Stimulated activated CD8-positive, alpha-beta memory T cell treated with anti-CD3 and anti-CD28 coated beads, Interleukin-7, amount 100 ng/mL, for 1 hour (primary cell): ENCODE measurements at places on chromosomes 16 and 17.
A peak's percentile ranks its signal among the peaks of the same experiment; 100 is the strongest.

- no peak for DNase-seq
Observed at GRCh38 chr16:50121278-50121677, 31.8 kb upstream of the TENT4B start.

GRCh38 chr16:58502217-58502921 is 2.4 kb downstream of the NDRG4 start:
- DNase-seq: no peak

GRCh38 chr17:17078832-17079231 is 36.6 kb downstream of the MPRIP start:
- DNase-seq: no peak

GRCh38 chr16:57384248-57385070 is 12.2 kb downstream of the CX3CL1 start:
- DNase-seq: no peak

DNA sequence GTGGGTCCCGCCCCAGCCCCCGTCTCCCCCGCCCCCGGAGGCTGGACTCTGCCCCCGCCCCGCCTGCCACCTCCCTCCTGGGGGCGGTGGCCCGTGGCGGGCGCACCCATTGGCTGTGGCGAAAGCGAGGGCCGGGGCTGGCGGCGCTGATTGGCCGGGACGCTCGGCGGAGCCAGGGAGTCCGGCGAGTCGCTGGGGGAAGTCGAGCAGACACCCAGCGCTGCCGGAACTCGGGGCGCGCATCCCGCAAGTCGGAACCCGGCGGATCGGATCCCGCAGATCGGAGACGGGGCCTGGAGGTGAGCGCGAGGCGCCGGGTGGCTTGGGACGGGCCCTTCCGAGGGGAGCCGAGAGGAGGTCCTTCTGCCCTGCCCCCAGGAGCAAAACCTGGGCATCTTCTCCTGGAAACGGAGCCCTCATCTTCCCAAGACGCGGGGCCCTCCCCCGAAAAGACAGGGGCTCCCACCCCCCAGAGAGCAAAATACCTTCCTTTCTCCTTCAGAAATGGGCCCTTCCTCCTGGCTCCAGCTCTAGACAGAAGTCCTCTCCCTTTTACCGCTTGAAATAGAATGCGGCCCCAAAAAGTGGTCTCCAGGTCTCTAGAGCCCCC is at the start of gene ABAT:
Gene ABAT, plus strand, starts transcription at position 205 of the 610 bp plus-strand sequence. CDS start 61,123 bp downstream, outside the sequence.
- DNase-seq: peak; percentile 81

GRCh38 chr16:62966626-62967025 is 930.4 kb upstream of the CDH8 start:
- DNase-seq: no peak

- DNase-seq: no peak
Observed at GRCh38 chr16:84648595-84649510, 542 bp downstream of the KLHL36 start.

GRCh38 chr17:30450125-30451027 is 26.8 kb upstream of the GOSR1 start:
- DNase-seq: no peak

DNA sequence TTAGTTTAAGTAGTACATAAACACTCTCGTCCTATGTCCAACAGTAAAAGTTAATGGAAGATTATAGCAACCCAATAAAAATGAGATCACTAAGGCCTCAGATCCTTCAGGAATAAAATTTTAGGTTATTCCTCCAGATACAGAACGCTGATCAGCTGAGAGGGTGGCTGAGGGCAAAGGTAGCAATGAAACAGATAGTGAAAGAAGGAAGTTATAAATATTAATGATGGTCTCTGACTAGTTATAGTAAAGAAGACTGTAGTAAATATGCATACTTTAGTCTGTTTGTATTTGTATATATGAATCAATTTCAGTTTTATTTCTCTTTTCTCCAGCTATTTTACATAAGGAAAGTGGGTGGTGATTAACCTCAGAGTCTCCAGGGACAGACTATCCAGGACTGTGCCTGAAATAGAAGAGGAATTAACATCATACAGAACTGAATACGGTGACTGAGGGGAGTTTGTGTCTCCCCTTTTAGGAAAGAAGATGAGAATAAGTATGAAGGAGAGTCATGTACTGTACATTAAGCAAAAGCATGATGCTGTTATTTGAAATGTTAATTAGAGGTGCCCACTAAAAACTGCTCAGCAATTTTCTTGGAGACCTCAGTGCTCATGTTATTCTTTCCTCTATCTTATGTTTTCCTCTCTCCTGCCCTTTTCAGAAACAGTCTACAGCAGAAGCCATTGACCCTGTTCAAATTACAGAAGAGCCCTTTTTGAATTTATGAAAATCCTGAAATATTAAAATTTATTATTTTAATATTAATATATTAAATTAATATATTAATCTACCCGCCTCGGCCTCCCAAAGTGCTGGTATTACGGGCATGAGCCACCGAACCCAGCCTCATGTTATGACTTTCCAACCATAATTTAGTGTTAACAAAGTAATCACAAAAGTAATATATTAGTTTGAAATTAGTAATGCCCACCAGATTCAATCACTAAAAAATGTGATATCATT is 36.5 kb upstream of the DHRS7B start:
- no peak for DNase-seq

- DNase-seq: no peak
Observed at GRCh38 chr16:85586380-85587104, 26.6 kb upstream of the GSE1 start.

GRCh38 chr16:72848759-72849664 is 198.9 kb downstream of the ZFHX3 start:
- no peak for DNase-seq

DNA sequence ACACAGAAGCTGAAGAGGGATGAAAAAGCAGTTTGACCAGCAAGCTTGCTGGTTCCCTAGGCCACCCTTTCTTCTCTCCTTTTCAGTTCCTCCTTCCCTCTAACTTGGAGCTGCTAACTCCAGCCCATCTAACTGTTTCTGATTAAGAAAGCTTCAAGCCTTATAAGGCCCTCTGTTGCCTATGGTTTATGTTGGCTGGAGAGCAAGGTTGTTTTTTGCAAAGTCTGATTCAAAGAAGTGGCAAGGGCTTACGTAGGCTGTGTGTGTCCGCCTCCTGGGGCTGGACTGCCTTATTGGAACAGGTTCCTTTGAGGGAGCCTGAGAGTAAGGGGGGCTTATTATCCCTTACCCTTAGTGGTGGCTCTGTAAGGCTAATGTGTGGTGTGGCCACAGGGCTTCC is 7.1 kb downstream of the AKAP1 start:
- DNase-seq: no peak

DNA sequence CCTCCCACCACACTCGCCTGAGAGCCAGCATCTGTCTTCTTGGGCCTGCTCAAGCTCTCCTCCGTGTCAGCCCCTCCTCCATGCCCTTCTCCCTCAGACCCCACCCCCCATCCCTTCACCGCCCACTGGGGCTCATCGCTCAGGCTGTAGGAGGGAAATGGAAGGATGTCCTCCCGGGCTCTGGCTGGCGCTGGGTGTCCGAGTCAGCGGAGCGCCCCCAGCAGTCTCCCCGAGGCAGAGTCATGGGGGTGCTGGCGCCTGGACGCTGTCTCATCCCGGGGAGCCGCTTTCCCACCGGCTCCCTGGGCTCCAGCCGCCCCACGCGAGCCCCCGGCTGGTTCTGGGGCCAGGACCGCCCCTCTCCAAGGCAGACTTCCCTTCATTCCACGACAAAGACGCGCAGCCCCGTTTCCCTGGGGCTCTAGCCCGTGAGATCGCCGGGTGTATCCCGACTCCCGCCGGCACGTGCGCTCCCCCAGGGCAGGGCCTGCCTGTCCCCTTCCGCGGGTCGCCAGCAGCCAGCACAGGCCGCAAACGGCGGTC is 428 bp upstream of the ANTKMT start:
- DNase-seq: no peak

DNA sequence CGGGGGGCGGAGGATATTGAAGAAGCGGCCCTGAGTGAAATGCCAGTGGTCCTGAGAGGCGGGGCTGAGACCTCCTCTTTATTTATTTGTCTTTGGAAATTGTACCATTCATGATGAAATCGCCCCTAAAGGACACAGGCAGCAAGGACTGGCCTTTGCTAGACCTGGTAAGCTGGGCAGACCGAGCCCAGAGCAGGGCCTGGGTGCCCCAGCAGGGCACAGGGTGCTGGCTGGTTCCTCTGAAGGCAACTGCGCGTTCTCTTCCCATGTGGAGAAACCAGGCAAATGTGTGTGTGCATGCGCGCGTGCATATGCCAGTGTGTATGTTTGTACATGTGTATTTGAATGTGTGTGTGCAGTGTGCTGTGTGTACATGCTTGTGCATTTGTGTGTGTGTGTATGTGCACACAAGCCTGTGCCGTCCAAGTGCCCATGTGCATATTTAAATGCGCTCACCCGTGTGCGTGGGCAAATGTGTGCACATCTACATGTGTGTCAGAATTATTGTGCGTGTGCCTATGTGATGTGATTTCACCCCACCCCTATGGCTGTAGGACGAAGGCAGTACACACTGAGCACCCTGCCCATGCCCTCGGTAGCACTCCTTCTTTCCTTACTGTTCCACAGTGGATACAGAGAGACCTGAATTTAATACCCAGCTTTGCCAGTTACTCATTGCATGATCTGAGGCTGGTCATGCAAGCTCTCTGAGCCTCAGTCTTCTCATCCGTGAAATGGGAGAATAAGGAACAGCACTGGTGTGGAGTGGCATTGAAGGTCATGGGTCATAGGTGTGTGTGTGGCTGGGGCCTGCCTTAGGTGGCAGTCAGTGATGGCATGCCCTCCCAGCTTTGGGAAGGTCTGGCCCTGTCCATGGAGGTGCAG is 105.2 kb downstream of the CMIP start:
- DNase-seq: no peak

- no peak for DNase-seq
Observed at GRCh38 chr16:30858829-30859423, 35.0 kb downstream of the BCL7C start.

GRCh38 chr17:81166033-81166492 is at the start of gene AATK:
Gene AATK, minus strand, starts transcription at chr17:81166221. Its CDS starts 229 bp downstream, at chr17:81165992.
- no peak for DNase-seq

GRCh38 chr17:21374441-21375161 is 1.6 kb upstream of the KCNJ12 start:
- DNase-seq: no peak

DNA sequence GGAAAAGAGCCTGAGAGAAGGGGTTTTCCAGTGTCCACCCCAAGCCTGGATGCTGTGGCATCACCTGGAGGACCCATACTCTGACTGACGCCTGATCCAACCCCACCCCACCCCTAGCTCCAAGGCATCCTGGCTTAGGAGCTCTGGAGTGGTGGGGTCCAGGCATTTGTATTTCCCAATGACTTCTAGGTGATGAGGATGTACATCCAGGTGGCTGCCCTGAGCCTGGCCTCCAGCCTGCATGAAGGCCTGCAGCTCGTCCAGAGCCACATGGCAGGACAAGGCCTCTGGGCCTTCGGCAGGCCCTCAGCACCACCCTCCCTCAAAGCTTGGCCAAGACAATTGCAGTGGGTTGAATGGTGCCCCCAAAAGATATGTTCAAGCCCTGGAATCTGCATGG is 347.5 kb downstream of the C16orf95 start:
- no peak for DNase-seq

GRCh38 chr16:4420505-4421105 is 4.2 kb upstream of the CORO7 start:
- no peak for DNase-seq

DNA sequence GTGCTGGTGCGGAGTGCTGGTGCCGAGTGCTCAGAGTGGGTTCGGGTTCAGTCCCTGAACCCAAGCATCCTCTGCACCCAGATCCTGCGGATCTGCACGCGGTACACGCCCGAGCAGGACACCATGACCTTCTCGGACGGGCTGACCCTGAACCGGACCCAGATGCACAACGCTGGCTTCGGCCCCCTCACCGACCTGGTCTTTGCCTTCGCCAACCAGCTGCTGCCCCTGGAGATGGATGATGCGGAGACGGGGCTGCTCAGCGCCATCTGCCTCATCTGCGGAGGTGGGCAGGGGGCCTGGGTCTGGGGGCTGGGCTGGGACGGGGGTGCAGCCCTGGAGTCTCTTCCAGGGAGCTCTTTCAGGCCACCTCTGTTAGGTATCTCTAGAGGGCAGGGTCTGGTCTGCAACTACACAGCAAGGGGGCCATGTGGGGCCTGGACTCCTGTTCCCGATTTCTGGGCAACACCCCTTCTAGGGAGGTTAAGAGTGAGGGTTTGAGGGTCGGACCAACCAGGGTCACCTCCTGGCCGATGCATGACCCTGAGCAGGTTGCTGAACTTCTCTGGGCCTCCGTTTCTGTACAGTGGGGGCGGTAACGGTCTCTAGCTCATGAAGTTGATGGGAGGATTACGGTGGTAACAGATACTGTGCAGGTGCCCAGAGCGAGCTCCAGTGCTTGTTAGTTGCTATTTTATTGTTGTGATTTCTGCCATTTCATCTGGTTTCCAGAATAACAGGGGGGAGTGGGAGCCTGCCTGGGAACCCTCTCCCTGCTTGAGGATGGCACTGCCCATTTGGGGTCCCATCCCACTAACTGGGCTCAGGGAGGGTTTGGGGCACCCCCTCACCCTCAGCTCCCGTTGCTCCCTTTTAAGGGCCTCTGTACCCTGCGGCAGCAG is 10.1 kb downstream of the GJD3 start:
- no peak for DNase-seq

GRCh38 chr16:57749101-57749692 is 13.6 kb downstream of the KATNB1 start:
- no peak for DNase-seq

GRCh38 chr17:77729587-77729986 is 228.9 kb upstream of the TNRC6C start:
- no peak for DNase-seq

DNA sequence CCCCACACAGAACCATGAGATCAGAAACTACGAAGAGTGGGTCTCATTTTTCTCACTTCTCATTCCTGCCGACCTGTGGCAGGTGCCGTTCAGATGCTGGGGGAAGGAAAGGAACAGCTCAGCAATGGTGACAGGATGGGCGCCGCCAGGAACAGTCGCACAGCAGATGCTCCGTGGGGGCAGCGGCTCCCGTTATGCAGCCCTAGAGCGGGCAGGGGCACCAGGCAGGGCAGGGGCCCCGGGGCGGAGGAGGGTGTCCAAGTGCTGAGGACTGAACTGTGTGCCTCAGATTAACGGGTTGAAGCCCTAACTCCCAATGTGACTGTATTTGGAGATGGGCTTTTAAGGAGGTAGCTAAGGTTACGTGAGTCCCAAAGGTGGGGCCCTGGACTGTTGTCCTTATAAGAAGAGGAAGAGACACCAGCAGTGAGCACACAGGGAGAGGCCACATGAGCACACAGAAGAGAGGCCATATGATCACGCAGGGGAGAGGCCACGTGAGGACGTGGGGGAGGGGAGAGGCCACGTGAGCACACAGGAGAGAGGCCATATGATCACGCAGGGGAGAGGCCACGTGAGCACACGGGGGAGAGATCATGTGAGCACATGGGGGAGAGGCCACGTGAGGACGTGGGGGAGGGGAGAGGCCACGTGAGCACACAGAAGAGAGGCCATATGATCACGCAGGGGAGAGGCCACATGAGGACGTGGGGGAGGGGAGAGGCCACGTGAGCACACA is 95.7 kb upstream of the METRNL start:
- DNase-seq: no peak
